D341Med (cell line): ENCODE measurements at places on chromosomes 13 and 19.

- no peak for DNase-seq
These were observed 97.1 kb upstream of the IRS2 start for GRCh38 chr13:109883181-109884180.

DNA sequence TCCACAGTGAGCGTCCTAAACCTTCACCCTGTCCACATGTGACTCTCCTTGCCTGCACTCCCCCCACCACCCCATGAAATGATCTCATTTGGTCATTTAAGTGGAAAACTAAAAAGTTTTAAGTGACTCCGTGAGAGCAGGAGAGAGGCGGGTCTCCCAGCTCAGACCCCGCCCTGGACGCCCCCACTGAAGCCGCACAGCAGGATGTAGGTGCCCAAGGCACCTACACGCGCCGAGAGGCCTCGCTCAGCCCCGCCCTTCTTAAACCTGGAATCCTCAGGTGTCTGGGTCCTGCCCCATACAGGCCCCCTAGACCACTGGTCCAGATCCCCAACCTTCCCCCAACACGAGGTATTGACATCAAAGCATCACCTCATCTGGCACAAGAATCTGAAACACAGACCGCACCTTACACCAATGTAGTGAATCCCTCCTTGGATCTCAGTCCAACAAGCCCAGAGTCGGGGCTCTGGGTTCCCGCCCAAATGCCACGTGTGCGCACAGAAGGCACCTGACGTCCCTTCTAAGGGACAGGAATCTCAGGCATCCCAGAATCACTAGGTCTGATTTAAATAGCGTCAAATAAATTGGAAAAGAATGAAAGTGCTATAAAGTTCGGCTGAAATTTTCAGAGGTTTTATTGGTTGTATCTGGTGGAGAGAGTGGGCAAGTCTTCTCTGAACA, 3.5 kb downstream of the IGFL1 start:
- DNase-seq = no peak

DNA sequence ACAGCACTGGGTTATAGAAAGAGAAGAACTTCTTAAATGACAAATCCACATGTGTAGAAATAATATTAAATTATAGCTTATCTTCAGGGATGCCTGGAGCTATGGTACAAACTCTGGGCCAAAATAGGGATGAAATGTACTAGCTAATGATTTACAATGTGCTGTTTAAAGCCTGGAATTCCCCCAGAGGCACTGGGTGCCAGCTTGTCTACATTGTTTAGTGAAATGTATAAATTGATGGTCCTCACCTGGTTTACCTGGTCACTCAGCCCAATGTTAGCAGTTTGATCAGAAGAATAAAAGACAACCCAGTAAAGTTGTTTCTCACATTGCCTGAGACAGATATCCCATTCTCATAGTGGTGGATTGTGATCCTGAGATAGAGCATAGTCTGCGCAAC, 597.2 kb downstream of the DIAPH3 start:
- no peak for DNase-seq

DNA sequence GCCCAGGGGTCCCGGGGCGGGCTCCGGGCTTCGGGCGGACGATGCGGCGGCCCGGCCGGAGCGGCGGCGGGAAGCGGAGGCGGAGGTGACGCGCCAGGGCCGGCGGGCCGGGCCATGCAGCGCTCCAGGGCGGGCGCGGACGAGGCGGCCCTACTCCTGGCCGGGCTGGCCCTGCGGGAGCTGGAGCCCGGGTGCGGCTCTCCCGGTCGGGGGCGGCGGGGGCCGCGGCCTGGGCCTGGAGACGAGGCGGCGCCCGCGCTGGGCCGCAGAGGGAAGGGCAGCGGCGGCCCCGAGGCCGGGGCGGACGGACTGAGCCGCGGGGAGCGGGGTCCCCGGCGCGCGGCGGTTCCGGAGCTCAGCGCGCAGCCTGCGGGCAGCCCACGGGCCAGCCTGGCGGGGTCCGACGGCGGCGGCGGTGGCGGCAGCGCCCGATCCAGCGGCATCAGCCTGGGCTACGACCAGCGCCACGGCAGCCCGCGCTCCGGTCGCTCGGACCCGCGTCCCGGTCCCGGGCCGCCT, 362 bp downstream of the WTIP start:
- DNase-seq = peak; percentile 80

DNA sequence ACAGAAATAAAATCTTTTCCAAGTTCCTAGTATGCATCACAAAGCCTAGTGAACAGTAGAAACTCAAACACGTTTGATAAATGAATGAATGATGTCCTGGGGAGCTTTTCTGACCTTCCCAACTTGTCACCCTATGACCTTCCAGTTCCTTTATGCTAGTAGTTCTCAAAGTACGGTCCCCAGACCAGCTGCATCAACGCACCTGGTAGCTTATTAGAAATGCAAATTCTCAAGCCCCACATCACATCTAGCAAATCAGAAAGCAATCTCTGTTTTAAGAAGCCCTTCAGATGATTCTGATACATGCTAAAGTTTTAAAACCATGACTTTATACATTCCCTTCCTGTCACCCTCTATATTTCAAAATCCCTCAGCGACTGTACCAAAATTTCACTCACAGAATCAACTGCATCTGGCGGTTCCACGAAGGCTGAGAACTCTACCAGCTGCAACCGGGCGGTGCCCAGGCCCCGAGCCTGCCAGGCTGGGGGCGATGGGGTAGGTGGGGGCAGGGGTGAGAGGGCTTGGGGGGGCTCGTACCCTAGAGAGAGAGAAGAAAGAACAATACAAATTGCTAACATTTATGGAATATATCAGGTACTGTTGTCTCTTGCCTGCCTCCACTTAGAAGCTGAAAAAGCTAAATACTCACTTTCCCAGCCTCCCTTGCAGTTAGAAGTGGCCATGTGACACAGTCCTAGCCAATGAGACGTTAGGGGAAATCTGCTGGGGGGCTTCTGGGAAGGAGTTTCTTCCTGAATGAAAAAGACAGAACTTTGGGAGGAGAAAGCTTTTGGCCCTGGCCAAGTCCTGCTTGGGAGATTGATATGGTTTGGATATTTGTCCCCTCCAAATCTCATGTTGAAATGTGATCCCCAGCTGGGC, 13.3 kb downstream of the CD37 start:
- DNase-seq = no peak

GRCh38 chr19:34428549-34429285, 536 bp downstream of the UBA2 start:
- DNase-seq = peak; percentile 78

- DNase-seq = no peak
These were observed 3.6 kb upstream of the PLK5 start for GRCh38 chr19:1520203-1520780.

GRCh38 chr13:29710511-29710910, 115.0 kb upstream of the SLC7A1 start:
- DNase-seq = no peak
